ENCODE measurements at places on chromosomes 3 and 15.

DNA sequence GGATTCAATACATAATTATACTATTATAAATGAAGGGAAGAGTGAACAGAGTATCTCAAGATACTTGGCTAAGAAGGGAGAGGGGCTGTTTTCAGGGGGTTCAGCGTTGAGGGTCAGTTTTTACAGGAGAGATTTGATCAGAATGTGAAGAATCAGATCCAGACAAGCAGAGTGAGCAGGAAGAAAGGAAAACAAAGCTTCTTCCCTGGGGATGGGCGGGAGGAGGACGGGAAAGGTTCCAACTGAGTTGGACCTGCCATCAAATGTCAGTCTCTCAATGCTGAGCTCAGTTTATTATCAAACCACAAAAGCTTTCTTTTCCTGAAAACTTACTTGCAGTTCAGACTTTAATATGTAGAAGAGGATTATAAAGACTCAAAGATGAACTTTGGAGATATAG lies 6.0 kb upstream of the MELTF start:
- DNase-seq: no peak

GRCh38 chr3:172061724-172062184 lies 22.4 kb downstream of the FNDC3B start:
- peak; percentile 32 for DNase-seq

GRCh38 chr3:174218016-174218415 lies 641.1 kb upstream of the NAALADL2 start:
- no peak for DNase-seq

DNA sequence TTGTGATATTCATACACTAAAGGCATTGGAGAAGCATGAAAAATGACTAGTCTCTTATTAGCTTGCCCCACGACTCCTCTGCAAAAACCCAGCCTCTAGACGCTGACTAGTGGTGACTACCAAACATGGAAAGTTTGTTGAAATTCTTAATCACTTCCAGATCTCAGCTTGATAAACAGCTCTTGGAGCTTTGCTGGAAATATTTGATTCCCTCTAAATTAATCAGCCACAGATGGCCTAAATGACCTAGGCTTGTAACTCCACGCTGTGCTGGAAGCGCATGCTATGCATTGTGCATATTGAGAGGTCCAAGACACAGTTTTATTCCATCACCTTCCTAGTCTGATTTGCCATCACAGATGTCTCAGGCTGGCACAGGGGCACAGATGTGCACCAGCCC lies 244.7 kb upstream of the ST8SIA2 start:
- no peak for DNase-seq

DNA sequence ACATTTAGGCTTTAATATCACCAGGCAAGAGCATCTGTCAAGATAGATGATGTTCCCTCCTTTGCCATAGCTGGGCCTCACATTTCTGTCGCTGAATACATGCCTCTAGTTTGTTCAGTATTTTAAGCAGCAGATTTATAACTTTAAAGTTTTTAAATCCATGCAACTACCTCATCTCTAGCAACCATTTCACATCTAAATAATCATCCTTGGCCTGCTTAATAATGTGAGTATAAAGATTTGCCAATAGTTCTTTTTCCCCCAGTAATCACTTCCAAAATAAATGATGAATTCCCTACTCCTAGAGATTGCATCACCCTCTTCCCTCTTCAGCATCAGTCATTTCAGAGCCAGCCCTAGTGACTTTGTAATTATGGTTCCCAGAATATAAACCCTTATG lies 36.2 kb upstream of the FILIP1L start:
- DNase-seq: no peak

DNA sequence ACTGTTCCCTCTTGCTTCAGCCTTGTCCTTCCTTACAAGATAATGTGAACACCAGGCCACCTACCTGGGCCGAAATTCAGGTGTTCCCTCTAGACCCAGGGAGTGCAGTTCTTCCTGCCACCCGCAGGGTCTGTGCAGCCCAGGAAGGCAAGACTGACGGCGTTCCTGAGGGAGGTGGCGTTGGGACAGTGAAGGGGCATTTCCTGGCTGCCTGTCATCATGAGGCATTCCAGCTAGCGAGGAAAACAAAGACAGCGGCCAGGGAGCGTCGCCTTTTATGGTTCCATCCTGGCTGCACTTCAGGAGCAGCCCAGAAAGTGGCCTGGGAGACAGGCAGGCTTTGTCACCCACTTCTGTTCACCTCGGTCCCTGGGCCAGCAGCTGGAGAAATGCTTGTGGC lies 84.8 kb upstream of the WNT5A start:
- peak; percentile 8 for DNase-seq

- DNase-seq: no peak
Observed at GRCh38 chr3:89261673-89262072, 154.3 kb downstream of the EPHA3 start.

- DNase-seq: no peak
Observed at GRCh38 chr15:61309031-61309511, 80.0 kb upstream of the RORA start.

DNA sequence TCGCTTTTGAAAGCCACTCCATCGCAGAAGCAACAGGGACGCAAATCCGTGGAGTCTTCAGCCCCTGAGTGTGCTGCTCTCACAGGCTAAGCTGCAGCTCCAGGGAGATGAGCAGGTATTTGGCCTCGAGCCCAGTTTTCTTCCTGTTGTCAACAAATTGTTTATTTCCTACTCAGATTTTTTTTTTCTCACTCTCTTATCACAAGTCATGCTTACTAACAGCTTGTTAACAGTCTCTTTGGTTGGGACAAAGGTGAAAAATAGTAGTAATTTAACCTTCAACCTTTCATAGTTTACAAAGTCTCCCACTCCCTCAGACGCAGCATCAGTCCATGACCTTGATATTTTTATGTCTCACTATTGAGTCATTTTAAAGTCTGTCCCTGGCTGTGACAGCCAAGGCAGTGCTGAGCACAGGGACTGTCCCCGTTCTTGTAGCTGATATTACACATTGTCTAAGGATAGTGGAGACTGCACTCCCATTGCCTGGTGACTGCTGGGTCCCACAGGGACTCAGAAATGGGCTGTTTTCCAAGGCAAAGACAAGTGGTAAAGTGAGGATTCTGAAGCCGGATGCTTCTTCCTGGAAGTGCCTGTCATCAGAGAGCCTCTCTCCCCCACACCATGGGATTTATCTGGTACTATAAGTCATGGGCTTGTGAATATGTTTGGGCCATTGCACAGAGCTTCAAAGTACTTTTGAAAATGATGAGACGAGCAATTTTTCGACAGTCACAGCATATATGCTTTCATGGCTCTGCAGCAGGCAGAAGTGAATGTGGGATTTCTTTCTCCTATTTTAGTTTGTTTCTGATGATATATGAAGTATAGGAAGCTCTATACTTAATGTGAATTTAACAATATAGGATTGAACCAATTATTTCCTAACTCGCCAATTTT lies 59.8 kb upstream of the UNC13C start:
- peak; percentile 67 for DNase-seq

DNA sequence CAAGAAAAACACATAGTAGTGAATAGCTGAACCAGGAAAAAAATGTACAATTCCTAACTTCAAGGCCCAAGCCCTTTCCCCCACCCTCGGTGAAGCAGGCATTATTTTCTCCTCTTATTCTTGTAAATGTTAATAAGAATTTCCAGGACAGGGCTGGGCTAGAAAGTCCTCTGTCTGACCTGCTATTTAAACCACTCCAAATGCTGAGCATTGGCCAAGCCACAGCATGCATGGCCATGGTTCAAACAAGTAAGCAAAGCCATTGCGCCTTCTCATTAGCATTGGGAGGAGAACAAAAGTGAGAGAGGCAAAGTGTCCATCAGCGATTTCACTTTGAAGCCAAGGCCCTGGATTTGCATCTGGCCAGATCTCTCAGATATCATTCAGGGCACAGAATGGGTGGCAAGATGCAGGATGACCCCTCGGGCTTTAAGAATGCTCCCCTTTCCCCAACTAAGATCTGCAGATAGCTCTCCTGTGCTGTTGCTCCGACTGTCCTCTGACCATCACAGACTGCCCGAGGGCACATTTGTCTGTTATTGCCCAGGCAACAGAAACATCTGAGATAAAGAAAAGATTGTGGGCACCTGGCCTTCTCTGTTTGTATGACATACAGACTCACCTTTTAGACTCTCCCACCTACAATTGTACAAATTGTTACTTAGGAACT lies 46.3 kb downstream of the CEMIP start:
- DNase-seq: no peak

DNA sequence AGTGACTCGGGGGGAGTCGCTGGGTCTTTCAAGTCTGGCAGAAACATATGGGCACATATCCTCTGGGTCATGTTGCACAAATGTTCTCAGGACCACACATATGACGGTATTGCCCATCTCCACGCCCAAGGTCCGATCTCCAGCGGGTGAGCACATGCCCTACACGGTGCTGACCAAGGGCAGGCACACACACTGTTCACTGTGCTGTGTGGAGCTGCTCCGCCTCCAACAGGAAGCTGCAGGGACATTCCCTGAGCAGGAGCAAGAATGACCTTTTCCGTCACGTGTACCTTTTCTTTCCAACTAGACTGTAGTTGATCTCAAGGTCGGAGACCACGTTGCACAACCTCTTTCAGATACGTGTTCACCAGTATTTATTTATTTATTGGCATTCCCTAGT lies 41.7 kb upstream of the B3GNT5 start:
- no peak for DNase-seq

- no peak for DNase-seq
Observed at GRCh38 chr3:37897763-37898162, 36.1 kb downstream of the CTDSPL start.

DNA sequence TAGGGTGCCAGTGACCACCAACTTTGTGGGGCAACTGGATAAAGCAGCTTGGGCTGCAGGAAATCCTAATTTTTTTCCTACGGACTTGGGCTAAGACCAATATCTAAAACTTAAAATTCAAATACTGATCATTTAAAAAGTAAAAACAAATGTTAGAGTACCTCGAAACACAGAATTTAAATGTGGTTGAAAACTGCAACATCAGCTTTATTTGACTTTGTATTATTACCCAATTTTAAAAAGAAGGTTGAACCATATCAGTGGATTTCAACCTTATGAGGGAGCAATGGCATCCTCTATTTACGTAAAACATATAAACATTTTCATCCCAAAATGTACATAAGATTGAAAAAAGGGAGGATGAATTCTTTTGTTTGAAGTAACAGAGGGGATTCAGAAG lies 26.2 kb downstream of the CFAP20DC start:
- no peak for DNase-seq

DNA sequence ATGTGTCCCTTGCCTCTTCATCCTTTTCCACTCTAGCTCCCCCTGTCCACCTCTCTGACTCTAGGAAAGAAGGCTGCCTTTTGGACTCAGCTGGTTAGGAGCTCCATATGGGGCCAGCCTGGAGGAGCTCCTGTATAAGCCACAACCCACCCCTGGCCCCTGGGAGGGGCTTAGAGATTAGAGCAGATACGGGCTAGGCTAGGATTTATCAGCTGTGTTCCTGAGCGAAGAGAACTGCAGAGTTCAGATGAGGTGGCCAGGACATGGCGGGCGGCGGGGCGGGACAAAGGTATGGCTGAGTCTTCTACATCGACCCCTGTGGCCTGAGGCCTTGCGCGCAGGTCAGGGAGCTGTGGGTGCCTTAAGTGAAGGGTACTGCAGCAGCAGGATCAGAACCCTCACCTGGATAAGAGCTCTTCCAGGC lies 7.9 kb downstream of the NBEAL2 start:
- DNase-seq: no peak

GRCh38 chr3:55750525-55750924 lies 263.4 kb upstream of the WNT5A start:
- DNase-seq: peak; percentile 75

GRCh38 chr3:195410546-195410945 lies 32.3 kb downstream of the ACAP2 start:
- no peak for DNase-seq

GRCh38 chr3:123156276-123156995 lies 45.3 kb upstream of the SEC22A start:
- no peak for DNase-seq
